ENCODE measurements at places on chromosomes 6 and 20. TPM values are rescaled to one million over a fixed set of nuclear protein-coding genes. Genes with fewer than 3 reads are reported as not detected.

DNA sequence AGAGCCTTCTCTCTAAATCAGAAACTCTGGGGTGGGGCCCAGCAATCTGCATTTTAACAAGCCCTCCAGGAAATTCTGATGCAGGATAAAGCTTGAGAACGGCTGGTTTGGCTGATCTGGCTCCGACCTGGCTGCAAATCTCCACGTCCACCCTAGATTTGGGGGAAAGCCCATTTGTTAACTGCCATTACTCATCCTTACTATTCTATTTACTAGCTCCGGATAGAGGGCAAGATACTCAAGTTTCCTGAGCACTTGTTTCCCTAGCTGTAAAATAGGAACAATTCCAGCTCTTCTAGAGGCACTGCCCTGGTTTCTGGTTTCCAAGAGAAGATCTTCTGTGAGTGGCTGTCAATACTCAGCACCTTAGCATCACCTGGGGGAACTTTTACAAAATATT is 44.4 kb downstream of the DAAM2 start:
- no peak for DNase-seq
- H3K4me3 ChIP-seq = no peak overlapping the region
- H3K4me1 ChIP-seq = no peaks in the 10 kb centered on the region
- no peaks in the 10 kb centered on the region for H3K36me3 ChIP-seq

MATN4 gene
- not detected for total RNA-seq

C6orf15 gene
- not detected for total RNA-seq

DNA sequence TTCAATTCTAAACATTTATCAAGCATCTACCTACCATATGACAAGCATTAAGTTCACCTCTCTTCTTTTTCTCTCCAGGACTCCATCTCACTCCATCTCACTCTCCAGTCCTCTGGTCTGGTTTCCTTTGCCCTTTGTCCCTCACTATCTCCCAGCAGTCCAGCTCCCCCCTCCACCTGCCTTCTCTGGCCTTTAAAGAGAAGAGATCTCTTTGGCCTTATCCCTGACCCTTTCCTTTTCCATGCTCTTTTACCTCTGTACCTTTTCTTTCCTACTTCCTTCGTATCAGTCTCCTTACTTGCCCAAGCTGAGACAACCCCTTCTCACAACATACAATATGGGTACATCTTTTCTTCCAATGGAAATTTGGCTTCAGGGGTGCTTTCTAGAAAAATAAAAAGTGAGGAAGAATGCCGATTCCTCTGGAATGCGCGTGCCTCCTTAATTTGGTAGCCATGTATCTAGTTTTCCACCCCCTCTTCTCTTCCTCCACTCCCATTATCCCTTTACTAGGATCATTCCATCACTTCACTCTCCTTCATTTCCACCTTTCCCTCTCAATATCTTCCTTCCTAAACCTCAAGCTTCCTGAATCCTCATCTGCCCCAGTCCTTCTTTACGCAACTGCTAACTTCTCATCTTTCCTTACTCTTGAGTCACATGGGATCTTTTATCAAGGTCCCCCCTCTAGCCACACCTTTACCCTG is 745 bp upstream of the AGPAT1 start:
- peaks cover 13% of the 10 kb centered on the region for H3K36me3 ChIP-seq
- DNase-seq = no peak
- H3K4me1 ChIP-seq = peaks cover 68% of the 10 kb centered on the region
- no peaks in the 10 kb centered on the region for H3K27me3 ChIP-seq
- H3K4me3 ChIP-seq = peak overlapping the region; percentile 95

DNA sequence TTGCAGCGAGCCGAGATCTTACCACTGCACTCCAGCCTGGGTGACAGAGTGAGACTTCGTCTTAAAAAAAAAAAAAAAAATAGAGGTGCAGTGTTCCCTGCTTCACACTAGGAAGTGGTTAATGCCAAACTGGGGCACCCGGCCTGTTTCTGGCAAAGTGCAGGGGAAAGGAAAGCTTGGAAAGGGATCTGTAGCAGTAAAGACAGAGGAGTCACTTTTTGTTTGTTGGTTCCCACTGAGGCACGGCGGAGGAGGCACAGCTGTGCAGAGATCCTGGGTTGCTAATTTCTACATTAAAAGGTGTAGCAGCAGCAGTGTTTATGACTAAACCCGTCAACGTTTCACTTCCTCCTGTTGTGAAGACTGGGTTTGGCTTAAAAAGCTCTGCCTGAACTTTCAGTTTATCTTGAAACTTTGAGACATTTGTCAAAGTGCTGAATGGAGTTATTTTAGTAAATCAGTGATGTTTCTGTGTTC is 125.6 kb downstream of the CARMIL1 start:
- H3K4me1 ChIP-seq = no peaks in the 10 kb centered on the region
- no peaks in the 10 kb centered on the region for H3K27me3 ChIP-seq
- no peak overlapping the region for H3K27ac ChIP-seq
- no peak for DNase-seq
- H3K36me3 ChIP-seq = no peaks in the 10 kb centered on the region
- H3K4me3 ChIP-seq = no peak overlapping the region

RSPH9 gene
- total RNA-seq = not detected

- H3K4me3 ChIP-seq = no peak overlapping the region
- no peak overlapping the region for H3K27ac ChIP-seq
- no peaks in the 10 kb centered on the region for H3K27me3 ChIP-seq
- no peak for DNase-seq
- no peaks in the 10 kb centered on the region for H3K4me1 ChIP-seq
Measured at GRCh38 chr6:152701863-152702401, 4.2 kb downstream of the MYCT1 start.

- H3K4me3 ChIP-seq = peak within 1 kb of the TSS; percentile 88
- no peaks in the 10 kb centered on the region for H3K27me3 ChIP-seq
- peaks cover 28% of the 10 kb centered on the region for H3K36me3 ChIP-seq
- peaks cover 23% of the 10 kb centered on the region for H3K4me1 ChIP-seq
- peak; percentile 97 for DNase-seq
- peak within 1 kb of the TSS; percentile 87 for H3K27ac ChIP-seq
Measured at GRCh38 chr6:33579828-33580714, at the start of gene BAK1. BAK1 (minus strand) TSS chr6:33580276; CDS start chr6:33577604, 2,672 bp downstream.

- no peaks in the 10 kb centered on the region for H3K27me3 ChIP-seq
- no peaks in the 10 kb centered on the region for H3K36me3 ChIP-seq
- no peak for DNase-seq
- no peaks in the 10 kb centered on the region for H3K4me1 ChIP-seq
- peak overlapping the region; percentile 62 for H3K4me3 ChIP-seq
Measured at GRCh38 chr6:30691208-30691847, 544 bp upstream of the NRM start.

HLA-DRA gene
- total RNA-seq = 101 TPM

FABP7 gene
- not detected for total RNA-seq

DNA sequence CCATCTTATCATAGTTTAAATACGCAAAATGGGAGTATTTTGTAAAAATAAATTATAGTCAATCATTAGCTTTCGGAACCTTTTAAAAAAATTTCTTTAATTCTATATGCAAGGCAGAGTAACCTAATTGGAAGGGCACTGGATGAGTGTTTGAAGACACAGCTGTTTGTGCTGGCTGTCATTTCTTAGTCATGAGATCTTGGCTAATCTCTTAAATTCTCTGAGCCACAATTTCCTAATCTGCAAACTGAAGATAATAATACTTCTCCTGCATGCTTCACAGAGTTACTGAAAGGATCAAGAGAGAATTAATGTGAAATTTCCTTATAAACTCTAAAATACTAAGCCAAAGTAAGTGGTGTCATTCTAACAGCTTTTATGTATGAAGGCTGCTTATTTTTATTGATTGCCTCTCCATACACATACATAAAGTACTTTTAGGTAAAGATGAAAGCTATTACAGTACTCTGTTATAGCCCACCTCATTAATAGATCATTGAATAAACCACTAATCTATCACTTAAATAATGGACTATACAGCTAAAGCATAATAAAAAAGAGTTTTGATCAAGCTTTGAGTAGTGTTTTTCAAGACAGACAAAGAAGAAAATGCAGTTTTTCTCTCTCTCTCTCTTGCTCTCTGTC is 383.7 kb upstream of the IRAK1BP1 start:
- no peak for DNase-seq
- H3K36me3 ChIP-seq = no peaks in the 10 kb centered on the region
- H3K27ac ChIP-seq = no peak overlapping the region

DNA sequence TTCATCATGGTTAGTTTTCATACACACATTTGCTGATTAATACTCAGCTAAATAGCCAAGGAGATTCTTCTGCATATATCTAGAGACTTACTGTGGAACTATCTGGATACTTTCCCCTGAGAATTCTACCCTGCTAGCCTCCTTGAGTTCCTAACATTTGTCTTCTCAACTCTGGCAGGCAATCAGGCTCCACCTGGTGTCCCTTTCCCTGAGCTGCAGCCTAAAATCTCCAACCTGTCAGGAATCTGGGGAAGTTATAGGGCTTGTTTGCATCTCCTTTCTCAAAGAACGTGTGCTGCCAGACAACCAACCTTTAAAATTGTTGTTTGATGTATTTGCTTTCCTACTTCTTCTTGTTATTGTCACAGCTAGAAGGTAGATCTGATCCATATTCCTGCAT is 73.4 kb downstream of the FUT9 start:
- H3K4me1 ChIP-seq = no peaks in the 10 kb centered on the region
- no peak overlapping the region for H3K4me3 ChIP-seq

- H3K27me3 ChIP-seq = no peaks in the 10 kb centered on the region
- no peak for DNase-seq
- no peak overlapping the region for H3K4me3 ChIP-seq
- H3K36me3 ChIP-seq = no peaks in the 10 kb centered on the region
- H3K27ac ChIP-seq = no peak overlapping the region
Measured at GRCh38 chr20:54681869-54682268, 206.5 kb downstream of the DOK5 start.

Measured in sigmoid colon (tissue), 7 donors.